Right renal pelvis (tissue), 4 donors: ENCODE measurements at places on chromosomes 5 and 9. TPM values are rescaled to one million over a fixed set of nuclear protein-coding genes. Genes with fewer than 3 reads are reported as not detected.

The CTSV gene
- polyA plus RNA-seq = 24.0 TPM

The CDO1 gene
- polyA plus RNA-seq = 28.6 TPM

The ANKRD34B gene
- polyA plus RNA-seq = 0.14 TPM

The ZNF354B gene
- 21.4 TPM for polyA plus RNA-seq

The SLC2A8 gene
- polyA plus RNA-seq = 23.3 TPM

The PAPPA gene
- 4.1 TPM for polyA plus RNA-seq

The PCDHB15 gene
- polyA plus RNA-seq = 17.0 TPM

The ZNF462 gene
- 20.0 TPM for polyA plus RNA-seq

The ZNF474 gene
- 0.72 TPM for polyA plus RNA-seq

The PFN3 gene
- 1.1 TPM for polyA plus RNA-seq

The RNF183 gene
- 4.9 TPM for polyA plus RNA-seq
